ENCODE measurements at places on chromosomes 13 and 19.

DNA sequence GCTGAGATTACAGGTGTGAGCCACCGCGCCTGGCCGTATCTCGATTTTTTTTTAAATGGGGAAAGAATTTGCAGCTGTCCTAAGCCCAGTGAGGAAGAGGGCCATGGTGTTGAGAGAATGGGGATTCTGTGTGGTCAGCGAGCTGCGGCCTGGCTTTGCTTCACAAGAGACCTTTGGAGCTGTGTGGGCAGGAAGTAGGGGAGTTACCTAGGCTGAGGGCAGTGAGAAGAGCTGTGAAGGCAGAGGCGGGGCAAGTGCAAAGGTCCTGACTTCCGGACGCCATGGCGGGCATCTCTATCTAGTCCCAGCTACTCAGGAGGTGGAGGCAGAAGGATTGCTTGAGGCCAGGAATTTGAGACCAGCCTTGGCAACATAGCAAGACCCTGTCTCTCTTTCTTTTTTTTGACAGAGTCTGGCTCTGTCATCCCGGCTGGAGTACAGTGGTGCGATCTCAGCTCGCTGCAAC lies 4.9 kb downstream of the AP2A1 start:
- no peak for DNase-seq

DNA sequence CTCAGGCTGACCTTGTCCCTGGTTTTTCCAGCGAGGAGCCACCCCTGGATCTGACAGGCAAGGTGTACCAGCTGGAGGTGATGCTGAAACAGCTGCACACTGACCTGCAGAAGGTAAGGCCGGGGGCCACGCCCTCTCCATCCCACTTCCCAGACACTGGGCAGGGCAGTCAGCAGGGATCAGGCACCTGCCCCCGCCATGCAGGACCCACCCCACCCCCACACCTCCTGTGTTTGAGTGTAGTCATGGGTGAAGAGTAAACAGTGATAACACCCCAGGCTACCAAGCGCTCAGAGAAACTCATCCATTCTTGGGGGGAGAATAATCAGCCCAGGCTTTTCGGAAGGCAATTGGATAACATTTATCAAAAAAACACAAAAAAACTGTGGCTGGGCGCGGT lies 19.9 kb downstream of the DPF1 start:
- DNase-seq = no peak

DNA sequence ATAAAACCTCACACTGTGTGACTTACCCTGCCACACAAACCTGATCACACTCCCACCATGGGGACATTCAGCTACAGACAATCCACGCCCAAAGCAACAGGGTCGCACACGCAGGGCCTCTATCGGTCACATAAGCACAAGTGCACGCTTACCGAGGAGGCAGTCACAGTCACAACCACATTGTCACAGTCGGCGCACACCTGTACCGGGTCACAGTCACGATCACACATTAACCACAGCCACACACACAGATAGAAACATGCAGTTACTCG lies 579 bp downstream of the ZNF566 start:
- no peak for DNase-seq

GRCh38 chr19:7863157-7863970 lies 10.8 kb downstream of the PRR36 start:
- DNase-seq = no peak

- no peak for DNase-seq
Observed at GRCh38 chr19:49857061-49857837, 6.3 kb downstream of the PTOV1 start.

- DNase-seq = no peak
Observed at GRCh38 chr13:103961784-103962183, 895.6 kb upstream of the SLC10A2 start.

DNA sequence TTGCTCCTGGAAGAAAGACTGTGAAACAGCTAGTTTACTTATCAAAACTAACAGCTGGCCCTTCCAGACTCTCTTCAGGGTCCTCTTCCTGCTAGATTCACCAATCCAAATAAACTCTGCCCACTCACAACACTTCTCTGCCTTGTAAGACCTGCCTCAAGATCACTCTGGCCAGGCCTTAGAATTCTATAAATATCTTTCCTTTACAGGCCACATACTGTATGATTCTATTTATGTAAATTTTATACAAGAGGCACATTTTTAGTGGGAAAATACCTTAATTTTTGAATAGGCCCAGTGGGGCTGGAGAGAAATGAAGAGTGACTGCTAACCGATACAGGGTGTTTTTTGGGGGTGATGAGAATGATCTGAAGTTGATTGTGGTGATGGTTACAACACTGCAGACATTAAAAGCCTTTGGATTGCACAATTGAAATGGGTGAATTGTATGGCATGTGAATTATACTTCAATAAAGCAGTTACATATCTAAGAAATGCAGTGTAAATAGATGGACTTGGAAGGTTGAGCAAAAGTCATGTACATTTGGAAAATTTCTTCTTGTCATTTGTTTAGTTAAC lies 141.8 kb downstream of the GPC5 start:
- DNase-seq = no peak

GRCh38 chr13:100022798-100023197 lies 41.2 kb downstream of the ZIC2 start:
- DNase-seq = no peak

GRCh38 chr19:55287361-55288079 lies 3.7 kb downstream of the BRSK1 start:
- DNase-seq = no peak

- DNase-seq = no peak
Observed at GRCh38 chr19:10567656-10568055, 1.1 kb downstream of the CDKN2D start.

DNA sequence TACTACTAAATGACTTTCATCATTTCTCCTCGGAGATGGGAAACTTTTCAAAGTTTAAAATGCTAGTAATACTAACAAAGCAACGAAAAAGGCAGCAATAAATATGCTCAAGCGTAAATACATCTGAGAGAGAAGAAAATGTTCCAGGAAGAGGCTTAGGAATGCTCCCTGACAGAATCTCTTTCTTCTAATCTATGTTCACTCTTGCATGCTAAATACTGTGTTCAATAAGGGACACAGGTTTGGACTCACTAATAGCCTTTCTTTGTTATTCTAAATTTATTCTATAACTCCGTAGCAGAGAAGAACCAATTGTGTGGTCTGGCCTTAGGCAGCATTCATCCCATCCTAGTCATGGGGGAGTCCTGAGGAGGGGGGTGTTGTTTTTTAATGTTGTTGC lies 823.0 kb downstream of the PCDH9 start:
- no peak for DNase-seq

GRCh38 chr19:12994701-12995595 lies at the start of gene NFIX:
Gene NFIX (plus strand): TSS chr19:12995475. CDS start chr19:12995838, 363 bp downstream.
- DNase-seq = no peak

DNA sequence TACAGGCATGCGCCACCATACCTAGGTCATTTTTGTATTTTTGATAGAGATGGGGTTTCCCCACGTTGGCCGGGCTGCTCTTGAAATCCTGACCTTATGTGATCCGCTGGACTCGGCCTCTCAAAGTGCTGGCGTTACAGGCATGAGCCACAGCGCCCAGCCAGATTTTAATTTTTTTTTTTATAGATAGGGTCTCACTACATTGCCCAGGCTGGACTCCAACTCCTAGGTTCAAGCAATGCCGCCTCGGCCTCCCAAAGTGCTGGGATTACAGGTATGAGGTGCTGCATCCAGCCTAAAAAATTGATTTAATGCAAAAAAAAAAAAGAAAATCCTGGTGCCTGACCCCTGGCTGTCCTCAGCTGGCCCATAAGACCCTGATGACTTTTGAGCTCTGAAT lies 24.9 kb upstream of the CERS4 start:
- no peak for DNase-seq

DNA sequence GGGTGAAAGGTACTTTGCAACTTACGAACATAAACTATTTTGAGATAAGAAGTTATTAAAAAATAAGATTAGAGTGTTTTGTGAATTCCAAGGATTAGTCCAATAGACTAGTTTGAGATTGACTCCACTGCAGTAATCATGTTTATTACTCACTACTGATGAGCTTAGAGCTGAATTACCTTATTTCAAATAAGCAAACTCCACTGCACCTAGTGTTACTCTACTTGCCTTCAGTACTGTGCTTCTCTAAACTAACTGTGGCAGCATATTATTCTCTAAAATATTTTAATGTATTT lies 111.7 kb downstream of the MIPEP start:
- no peak for DNase-seq

GRCh38 chr13:97913206-97913605 lies 40.3 kb upstream of the IPO5 start:
- no peak for DNase-seq

DNA sequence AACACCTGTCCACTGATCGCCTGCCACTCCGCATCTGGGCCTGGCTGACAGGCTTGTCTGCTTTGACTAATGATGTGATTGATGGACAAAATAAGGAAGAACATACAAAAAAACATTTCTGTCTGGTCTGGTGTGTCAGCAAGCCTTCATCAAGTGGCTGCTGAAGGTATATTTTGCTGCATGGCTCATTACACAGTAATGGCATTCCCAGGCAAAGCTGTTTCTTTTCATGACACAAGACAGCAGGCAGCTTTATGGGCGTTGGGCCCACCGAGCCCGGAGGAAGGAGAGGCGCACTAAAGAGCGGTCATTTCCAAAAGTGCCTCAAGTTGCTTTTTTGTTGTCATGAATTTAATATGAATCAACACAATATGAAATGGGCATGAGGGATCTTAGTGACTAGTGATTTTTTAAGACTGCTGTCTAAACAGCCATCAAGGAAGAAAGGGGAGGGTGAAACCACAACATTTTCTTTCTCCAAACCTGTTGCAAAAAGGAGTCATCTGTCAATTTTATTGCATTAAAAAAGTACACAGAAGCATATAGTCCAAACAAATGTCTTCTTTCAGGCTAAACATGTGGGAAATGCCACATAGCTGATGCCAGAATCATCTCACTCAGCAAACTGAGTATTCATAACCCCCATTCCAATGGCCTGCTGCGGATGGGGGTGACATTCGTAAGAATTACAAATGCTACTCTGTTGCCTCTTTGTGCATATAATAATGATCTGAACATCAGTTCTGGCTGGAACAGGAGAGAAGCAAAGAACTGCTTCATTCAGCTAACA lies 476.6 kb downstream of the ZNF536 start:
- no peak for DNase-seq

- DNase-seq = no peak
Observed at GRCh38 chr19:6233056-6233826, 46.5 kb downstream of the MLLT1 start.

- no peak for DNase-seq
Observed at GRCh38 chr13:42740753-42741152, 40.6 kb upstream of the FAM216B start.
